Inflammatory macrophage treated with lipopolysaccharide for 1 hour (primary cell): ENCODE measurements at places on chromosomes 5 and 9.

DNA sequence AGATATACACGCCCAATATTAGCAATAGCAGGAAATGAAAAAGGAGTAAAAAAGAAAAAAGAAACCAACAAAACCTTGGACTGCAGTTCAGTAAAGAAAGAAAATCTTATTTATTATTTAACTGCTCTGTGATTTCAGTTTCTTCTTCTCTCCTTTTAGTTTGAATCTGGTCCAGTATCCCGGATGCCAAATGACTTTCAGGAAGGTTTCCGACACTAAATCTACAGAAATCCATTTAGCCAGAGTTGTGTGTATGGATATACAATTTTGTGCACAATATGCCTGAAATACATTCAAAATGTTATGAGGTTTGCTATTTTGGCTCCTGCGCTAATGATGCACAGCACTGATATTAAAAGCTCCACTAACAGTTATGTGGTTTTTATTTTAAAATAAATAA is 64.5 kb downstream of the FBXL7 start:
- no peak for DNase-seq

GRCh38 chr5:132259069-132259851 is 1.8 kb downstream of the PDLIM4 start:
- DNase-seq, result no peak

DNA sequence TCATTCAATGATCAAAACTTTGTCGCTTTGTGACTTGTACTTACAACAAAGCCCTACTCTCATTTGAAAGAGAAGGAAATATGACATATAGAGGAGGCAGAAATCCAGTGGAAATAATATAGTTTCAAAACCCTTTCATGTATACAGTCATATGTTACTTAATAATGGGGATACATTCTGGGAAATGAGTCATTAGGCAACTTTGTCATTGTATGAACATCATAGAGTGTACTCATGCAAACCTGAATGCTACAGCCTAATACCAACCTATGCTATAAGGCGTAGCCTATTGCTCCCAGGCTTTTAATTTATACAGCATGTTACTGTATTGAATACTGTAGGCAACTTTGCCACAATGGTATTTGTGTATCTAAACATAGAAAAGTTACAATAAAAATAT is 69.0 kb upstream of the SMC2 start:
- DNase-seq, result peak; percentile 3

GRCh38 chr9:76433836-76434235 is 25.1 kb upstream of the GCNT1 start:
- peak; percentile 31 for DNase-seq

DNA sequence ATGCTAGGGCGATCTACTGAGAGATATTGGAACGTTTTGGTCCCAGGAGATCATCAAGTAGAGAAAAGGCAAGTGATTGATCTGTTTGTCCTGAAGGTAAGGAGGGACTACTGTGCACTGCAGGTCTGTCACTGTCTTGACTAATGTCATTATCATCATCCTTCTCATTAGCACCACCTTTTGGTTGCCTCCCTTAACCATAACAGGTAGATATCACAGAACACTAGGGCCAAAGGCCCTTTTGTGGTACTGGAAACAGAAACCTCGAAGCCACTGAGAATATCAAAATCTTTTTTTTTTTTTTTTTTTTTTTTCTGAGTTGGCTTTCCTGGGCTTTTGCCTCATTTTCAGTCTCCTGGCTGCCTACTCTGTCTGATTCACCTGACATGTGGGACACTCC is 134.0 kb downstream of the KCTD16 start:
- no peak for DNase-seq

GRCh38 chr5:132662925-132663770 is 5.2 kb downstream of the IL13 start:
- DNase-seq, result peak; percentile 81

DNA sequence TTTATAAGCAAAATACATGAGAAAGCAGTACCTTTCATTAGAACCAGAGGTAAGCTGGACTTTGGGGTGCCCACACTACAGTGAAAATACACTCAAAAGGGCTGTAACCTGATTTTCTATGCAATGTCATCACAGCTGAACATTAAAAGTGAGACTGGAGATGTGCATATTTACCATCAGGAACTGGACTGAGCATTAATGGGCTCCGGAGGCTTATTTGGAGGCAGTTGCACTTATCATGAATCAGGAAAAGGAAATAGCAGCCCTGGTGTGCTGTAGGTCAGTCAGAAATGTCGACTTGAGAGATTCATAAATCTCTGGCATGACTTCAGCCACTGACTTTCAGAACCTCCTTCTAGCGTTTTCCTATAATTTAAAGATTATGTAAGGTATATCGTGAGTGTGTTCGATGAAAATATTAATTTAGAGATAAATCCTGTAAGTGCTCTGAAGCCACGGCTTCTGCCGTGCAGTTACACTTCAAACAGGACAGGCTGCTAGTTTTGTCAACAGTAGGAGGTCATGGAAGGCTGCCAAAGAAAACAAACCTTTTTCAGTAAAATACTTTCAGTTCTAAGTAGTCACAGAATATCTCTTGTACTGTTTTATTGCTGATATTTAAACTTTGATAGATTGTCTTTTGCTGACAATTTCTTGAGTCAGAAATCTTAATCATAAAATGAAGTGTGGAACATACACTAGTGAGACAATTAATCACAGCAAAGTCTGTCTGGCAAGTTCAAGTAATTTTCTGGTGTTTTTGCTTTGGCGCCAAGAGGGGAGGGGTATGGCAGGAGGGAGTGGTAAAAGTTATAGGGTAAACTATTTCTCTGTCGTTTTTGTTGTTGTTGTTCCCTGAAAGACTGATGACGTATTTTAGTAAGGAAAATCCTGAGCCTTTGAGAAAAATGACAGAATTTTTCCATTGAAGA is 939.7 kb downstream of the NR2F1-AS1 start:
- no peak for DNase-seq

- no peak for DNase-seq
Observed at GRCh38 chr9:106291786-106292185, 571.2 kb upstream of the ZNF462 start.

DNA sequence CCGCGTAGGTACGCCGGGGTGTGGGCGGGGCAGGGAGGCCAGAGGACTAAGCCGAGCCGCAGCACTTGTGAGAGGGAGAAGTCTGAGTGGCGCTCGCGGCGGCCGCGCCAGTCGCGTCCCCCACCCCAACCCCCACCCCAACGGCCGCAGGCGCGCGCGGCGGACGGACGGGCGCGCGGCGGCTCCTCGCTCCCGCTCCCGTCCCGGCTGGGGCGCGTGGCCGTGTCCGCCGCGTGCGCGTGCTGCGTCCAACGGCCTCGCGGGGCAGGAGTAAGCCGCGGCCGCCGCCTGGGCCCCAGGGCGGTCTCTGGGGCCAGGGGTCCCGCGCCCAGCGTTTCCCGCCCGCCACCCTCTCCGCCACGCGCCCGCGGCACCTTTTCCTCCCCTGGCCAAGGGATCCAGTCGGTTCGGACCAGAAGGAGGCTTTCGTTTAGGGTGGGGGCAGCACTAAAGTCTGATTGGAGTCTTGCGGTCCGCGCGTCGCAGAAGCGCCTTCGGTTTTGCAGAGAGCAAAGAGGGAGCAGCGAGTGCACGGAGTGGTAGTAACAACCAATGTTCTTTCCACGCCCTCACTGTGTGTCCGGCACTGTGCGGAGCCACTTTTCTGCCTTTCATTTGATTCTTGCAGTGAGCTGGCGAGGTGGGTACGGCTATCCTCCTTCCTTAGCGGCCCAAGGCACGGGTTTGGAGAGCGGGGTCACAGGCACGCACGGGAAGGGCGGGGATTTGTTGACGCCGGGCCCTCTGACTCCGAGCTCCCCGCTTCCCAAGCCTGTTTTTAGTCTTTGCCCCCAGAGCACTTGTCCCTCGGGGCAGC is 483 bp downstream of the G3BP1 start:
- peak; percentile 31 for DNase-seq

DNA sequence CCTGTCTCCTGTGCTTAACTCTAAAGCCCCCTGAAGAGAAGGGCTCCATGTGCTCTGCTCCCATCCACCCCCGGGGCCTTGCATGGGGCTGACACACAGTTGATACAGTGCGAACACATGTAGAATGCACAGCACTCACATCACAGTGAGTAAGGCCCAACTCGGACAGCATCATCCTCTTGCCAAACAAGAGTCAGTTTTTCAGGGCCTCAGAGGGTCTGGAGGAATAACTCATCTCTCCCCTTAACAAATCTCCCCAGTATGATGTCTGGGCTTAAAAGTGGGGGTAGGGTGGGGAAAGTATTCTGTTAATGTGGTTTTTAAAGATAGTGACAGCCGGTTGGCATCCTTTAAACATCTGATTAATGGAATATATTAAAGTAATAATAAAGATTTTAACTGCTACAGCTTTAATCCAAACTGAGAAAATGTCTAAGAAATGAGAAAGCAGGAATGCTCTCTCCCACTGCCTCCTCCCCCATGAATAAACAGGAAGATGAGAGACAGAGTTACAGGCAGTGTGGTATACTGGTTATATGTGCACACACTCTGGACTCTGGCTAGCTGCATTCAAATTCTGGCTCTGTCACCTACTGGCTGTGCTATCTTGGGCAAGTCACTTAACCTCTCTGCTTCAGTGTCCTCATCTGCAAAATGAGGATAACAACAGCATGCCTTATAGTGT is 22.5 kb downstream of the APBA1 start:
- DNase-seq, result no peak

- DNase-seq, result peak; percentile 92
Observed at GRCh38 chr5:173789031-173789920, 98.9 kb upstream of the CPEB4 start.

DNA sequence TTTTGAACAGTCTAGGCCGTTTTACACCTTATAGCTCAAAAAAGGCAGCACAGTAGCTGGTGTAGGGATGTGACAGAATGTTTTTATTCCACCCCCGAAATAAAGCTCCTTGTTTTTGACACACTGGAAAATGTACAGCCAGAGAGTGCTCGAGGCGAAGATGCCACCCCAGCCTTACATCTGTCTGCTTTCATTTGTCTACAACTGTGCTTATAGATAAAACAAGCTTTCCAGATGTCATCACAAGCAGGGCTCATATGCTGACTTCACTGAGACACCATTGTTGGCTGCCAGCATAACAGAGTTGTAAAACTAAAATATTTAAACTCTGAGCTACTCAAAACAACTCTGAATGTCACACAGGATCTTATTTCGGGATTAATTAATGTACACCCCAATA is 386.3 kb downstream of the BNC2 start:
- DNase-seq, result no peak

GRCh38 chr5:75405296-75405695 is 68.3 kb downstream of the HMGCR start:
- peak; percentile 8 for DNase-seq

DNA sequence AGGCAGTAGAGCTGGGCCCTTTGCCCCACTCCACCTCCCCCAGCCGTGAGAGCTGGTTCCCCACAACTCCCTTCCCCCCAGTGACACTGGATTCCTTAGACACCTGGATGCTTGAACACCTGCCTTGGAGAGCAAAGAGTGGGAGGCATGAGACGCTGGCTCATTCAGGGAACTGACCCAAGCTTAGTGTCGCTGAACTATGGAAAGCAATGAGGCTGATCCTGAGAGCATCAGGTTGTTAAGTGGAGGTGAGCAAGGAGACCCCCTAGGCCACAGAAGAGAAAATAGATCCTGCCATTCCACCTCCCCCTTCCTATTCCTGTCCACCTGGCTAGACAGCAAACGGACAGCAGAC is 2.0 kb downstream of the CCL19 start:
- DNase-seq, result no peak
